Erythroblast (primary cell): ENCODE measurements at places on chromosomes 2 and 18.

DNA sequence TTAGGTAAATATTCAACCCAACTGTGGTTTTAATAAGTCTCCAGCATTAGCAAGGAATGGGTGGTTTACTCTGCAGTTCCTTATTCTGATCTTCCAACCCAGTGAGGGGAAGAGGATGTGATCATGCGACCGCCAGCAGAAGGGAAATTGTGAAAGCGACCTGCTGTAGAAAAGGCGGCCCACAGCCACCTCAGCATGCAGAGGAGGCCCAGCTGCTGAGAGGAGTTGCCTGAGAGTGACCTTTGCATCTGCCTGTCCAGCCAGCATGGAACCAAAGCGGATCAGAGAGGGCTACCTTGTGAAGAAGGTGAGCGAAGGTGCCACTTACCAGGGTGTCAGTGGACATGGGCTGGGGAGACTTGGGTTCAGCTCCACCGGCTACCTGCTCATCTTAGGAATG, at the start of gene PLEK:
Gene PLEK (plus strand): TSS at position 196 of the 400 bp plus-strand sequence. CDS start 70 bp downstream, at position 266.
- peak; percentile 46 for DNase-seq

- DNase-seq, result peak; percentile 14
Observed at GRCh38 chr18:59388817-59389216, 29.8 kb upstream of the LMAN1 start.

- peak; percentile 35 for DNase-seq
Observed at GRCh38 chr2:151638191-151638933, 95.9 kb downstream of the NEB start.

DNA sequence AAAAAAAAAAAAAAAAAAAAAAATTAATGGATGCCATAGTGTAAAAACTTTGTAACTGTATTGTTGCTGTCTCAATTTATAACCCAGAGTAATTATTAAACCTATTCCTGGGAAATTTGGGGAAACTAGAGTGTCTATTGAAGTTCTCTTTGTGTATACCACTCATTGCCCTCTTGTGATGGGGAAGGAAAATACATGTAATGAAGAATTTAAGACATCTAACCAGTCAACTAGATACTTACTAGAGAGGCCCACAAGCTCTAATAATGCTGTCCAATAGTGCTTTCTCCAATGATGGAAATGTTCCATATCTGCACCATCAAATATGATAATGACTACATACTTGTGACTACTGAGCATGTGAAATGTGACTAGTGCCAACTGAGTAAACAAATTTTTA, 168.5 kb upstream of the SLC39A10 start:
- peak; percentile 39 for DNase-seq

DNA sequence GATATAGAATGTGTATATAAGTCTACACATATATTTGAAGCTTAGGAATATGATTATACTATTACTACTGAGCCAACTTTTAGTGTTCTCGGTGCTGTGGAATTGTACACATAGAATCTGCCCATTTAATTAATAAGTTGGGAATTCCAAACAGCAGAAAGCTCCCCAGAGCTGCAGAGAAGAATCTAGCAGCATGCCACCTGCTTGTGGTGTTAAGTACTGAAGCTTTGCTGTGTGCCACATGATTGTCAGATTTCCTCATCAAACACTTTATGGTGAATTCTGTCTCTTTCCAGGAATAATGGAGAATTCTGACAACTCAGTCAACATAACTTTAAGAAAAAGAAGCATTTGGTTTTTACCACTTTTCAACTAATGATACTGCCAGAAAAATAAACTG, 117.8 kb downstream of the WDSUB1 start:
- peak; percentile 32 for DNase-seq

GRCh38 chr2:110105608-110106467, 9.8 kb downstream of the MALL start:
- no peak for DNase-seq

- no peak for DNase-seq
Observed at GRCh38 chr2:217934321-217935131, 68.3 kb downstream of the TNS1 start.

DNA sequence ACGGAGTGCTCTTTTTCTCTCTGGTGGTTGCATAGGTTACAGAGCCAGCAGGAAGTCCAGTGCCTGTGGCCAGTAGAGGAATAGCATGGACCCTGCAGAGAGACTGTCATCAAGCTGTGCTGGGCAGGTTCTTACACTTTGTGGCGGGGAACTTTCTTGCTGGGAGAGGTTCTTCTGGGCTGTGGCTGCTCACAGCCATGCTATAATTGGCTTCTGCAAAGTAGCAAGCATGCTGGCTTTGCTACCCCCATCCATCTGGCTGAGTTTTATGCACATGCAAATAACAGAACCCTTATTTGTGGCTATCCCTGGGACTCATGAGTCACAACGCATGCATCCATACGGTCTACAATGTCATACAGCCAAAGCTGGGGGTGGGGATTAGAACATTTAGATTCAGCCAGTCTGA, 68.9 kb downstream of the PLCL1 start:
- DNase-seq, result no peak

- no peak for DNase-seq
Observed at GRCh38 chr18:41244591-41245037, 710.4 kb upstream of the PIK3C3 start.

GRCh38 chr2:102514061-102514785, 41.2 kb downstream of the SLC9A4 start:
- no peak for DNase-seq

DNA sequence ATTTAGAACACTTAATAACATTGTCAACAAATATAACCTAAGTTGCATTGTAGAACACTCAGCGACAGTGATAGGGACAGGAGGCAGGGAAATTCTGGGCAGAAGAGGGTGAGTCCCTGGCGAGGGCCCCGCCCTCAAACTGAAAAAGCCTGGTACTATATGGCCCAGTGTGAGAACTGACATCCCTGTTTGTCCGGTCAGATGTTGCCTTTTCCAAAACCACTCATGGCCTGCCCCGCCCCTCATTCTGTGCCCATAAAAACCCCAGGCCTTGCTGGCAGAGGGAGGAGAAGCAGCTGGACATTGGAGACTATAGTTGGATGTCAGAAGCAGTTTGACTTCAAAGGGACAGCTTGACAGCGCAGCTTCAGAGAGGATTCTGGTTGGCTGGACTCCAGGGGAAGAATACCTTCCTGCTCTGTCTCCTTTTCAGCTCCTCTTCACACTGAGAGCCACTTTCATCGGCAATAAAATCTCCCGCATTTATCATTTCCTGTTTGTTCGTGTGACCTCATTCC, 47.0 kb downstream of the FAM117B start:
- DNase-seq, result no peak

DNA sequence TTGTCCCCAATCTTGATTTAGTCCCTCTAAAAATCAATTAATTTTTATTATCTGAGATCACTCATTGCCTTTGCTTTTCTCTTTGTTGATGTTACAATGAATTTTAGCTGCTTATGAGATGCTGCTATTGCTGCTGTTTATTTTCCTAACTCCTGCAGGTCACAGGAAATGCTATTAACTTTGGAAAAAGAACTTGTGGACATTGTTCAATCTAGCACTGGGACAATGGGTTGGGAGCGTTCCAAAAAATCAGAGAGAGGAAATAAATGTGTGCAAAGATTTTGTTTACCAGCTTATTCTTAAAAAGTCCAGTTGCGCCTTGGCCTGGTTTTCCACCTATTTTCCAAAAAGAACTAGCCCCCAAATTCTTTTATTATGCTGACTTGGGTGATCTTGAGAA, 268.3 kb downstream of the PTH2R start:
- DNase-seq, result no peak

- no peak for DNase-seq
Observed at GRCh38 chr2:218193701-218194100, 23.3 kb upstream of the ARPC2 start.

DNA sequence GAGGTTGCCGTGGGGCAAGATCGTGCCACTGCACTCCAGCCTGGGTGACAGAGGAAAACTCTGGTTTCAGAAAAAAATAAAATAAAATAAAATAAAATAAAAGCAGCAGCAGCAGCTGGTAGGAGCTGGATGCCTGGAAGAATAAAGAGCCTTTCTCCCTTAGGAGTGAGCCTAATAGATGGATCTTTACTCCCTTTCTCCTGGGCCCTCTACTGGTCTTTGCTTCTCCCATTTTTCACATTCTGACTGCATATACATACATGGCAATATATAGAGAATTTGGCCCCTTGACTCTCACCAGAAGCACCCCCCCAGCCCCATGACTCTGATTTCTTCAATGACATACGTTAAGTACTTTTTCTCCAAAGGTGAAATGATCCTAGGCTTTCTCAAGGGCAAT, 9.8 kb upstream of the MALT1 start:
- DNase-seq, result no peak

DNA sequence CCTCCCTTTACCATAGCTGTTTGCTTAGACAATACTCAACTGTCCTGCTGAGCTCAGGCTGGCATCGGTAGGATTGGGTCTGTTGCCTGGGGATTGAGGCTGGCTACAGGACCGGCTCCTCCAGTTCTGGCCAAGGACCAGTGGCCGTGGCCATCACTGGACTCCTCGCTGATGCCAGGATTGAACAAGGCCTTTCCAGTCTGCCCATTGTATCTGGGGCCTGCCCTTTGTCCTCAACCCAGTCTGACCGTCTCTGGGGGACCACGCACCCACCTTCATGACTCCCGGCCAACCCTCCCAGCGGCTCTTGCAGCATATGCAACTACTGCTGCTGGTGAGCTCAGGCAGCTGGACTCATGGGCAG, 28.7 kb downstream of the SH2D6 start:
- no peak for DNase-seq

GRCh38 chr2:233691443-233692433, 952 bp upstream of the UGT1A6 start:
- peak; percentile 10 for DNase-seq

DNA sequence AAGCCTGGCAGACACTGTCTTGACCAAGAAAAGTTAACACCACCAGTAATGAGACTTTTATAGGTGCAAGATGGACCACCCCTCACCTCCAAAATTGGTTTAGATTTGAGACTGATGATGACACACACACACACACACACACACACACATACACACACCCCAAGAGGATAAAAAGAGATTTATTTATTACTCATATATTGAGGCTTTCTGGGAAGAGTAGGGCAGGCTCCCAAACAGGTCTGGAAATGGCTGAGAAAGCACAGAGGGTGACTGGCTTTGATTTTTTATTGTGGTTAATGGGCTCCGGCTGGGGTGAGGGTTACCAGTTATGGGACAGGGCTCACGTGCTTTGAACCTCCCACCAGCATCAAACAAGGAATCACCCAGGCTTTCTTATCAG, 54.2 kb upstream of the ADAM23 start:
- DNase-seq, result no peak

DNA sequence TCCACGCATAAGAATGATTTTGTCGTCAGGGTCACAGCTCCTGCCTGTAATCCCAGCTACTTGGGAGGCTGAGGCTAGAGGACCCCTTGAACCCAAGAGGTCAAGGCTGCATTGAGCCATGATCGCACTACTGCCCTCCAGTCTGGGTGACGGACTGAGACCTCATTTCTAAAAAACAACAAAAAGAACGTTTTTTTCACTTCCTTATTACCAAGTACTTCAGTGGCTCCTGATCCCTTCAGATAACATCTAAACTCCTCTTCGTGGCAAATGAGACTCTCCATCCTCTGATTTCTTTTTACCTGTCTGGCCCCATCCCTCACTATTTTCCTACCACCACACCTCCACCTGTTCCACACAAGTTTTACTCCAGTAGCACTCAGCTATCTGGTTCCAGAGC, 105.4 kb upstream of the TLK1 start:
- DNase-seq, result no peak

DNA sequence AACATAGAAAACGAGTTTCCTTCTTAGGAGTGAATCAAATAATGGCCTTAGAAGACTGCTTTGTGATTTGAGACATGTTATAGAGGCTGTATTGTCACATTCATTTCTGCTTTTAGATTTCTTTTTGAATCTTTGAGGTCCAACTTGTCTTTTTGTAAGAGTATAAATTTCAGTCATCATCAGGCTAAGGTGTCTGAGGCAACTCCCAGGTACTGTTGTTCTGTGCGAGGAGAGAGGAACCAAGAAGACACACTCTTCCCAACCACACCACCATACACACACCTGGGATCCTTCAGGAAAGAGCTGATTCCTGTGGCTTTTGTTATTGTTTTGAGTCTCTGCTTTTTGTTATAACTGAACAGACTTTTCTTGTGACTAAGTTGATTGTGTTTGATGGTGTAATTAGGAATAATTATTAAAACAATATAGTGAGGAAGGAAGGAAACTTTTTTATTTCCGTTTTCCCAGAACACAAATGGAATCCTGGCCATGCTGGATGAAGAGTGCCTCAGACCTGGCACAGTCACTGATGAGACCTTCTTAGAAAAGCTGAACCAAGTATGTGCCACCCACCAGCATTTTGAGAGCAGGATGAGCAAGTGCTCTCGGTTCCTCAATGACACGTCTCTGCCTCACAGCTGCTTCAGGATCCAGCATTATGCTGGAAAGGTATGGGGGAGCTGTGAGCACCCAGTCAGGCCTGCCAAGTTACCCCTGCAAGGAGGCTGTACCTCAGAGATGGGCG, 140.4 kb downstream of the MYO1B start:
- no peak for DNase-seq

DNA sequence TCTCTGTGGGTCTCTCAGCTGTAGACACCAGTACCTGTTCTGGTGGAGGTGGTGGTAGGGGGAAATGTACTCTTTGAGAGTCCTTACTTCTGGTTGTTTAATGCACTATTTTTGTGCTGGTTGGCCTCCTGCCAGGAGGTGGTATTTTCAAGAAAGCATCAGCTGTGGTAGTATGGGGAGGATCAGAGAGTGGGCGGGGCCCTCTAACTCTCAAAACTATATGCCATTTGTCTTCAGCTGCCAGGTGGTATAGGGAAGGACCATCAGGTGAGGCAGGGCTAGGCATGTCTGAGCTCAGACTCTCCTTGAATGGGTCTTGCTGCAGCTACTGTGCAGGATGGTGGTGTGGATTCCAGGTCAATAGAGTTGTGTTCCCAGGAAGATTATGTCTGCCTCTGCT, 1100.8 kb downstream of the CNTNAP5 start:
- no peak for DNase-seq

- DNase-seq, result peak; percentile 47
Observed at GRCh38 chr18:57970356-57971095, 73.5 kb upstream of the NEDD4L start.

DNA sequence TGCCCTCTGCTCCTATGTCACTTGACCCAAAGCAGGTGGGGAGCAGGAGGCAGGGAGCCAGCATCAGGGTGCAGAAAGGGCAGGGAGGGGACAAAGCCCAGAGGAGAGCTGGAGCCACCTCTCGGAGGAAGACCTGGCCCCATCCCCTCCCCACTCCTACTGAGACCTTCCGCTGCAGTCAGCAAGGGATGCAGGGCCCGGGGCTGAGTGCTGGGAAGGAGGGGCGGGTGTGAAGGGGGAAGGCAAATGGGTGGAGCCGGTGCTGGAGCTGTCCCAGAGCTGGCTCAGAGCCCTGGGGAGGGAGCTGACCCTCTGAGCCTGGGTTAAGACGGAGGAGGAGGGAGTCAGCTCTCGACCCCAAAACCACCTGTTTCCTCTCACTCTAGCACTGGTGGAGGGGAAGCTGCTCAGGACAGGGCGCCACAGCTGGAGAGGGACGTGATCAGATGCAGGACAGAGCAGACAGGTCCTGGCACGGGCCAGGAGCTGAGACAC, 33.8 kb downstream of the HS1BP3 start:
- DNase-seq, result no peak

GRCh38 chr2:177254433-177255226, 9.9 kb downstream of the NFE2L2 start:
- peak; percentile 67 for DNase-seq

GRCh38 chr2:136101042-136101441, 16.9 kb downstream of the CXCR4 start:
- DNase-seq, result no peak
